ENCODE measurements at places on chromosomes 5 and 9.

- no peak for DNase-seq
Measured at GRCh38 chr5:156799171-156799570, 50.9 kb upstream of the PPP1R2B start.

DNA sequence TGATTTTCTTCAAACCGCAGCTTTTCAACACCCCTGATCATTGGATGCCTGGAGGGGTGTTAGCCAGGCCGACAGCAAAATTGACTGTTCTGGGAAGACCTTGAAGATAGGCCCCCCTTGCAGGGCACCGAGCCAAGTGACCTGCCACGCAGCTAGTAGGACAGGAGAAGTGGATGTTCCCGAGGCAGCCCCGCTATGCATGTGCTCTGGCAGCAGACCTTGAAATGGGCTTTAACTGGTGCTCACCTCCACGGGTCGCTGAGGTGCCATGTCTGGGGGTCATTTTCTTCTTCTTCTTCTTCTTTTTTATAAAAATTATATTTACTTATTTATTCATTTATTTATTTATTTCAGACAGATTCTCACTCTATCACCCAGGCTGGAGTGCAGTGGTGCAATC is 12.6 kb downstream of the FGF18 start:
- peak; percentile 25 for DNase-seq

GRCh38 chr9:116465576-116466270 is 221.4 kb upstream of the TRIM32 start:
- DNase-seq = no peak

DNA sequence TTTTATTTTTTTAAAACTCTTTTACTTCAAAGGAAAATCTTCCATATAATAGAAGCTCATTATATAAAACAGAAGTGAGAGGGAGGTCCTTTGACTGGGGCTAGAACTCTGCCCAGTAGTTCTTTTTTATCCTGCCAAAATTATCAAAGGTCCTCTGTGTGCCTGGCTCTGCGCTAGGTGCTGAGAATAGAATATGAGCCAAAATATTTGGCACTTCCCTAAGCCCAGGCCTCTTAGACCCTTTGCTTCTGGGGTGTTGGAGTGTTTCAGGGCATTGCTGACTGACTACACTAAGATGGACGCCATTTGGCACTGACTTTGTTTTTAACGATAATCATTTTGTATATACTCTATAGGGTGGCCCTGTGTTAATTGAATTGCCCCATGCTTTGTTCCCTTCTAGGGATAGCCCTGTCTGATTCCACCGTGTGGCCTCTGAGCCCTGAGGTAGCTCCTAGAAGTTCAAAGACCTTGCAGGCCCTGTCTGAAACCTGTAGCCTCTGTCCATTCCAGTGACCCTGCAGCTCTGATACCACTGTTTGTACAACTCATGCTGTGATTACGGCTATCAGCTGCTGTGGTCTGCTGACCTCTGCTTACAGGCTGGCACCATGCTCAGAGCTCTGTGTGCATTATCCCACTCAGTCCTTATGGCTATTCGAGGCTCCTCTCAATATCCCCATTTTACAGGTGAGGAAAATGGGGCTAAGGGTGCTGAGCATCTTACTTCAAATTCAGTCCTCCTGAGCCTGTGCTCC is 84.3 kb upstream of the SHB start:
- DNase-seq = no peak

DNA sequence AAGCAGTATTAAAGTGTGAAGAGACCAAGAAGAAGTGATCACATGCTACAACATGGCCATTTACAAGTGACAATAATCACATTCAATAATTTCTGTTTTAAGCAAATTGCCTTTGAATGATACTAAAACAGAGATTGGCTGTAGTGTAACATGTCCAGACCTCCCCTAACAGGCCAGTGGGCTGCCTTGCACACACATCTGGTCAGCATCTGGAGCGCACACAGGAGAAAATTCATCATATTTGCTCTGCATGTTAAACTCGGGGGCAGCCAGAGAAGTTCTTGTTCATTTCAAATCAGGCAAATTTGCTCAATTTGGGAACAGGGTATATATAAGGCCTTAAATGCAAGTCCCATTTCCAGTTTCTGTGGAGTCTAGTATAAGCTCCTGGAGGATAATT is 111.1 kb upstream of the FBXL7 start:
- DNase-seq = no peak

GRCh38 chr5:36459176-36460135 is 146.9 kb upstream of the SLC1A3 start:
- no peak for DNase-seq
